Inflammatory macrophage (primary cell): ENCODE measurements at places on chromosomes 13 and 19.
A peak's percentile ranks its signal among the peaks of the same experiment; 100 is the strongest.

GRCh38 chr13:75693227-75693626 is 57.1 kb downstream of the LMO7 start:
- no peak for DNase-seq

DNA sequence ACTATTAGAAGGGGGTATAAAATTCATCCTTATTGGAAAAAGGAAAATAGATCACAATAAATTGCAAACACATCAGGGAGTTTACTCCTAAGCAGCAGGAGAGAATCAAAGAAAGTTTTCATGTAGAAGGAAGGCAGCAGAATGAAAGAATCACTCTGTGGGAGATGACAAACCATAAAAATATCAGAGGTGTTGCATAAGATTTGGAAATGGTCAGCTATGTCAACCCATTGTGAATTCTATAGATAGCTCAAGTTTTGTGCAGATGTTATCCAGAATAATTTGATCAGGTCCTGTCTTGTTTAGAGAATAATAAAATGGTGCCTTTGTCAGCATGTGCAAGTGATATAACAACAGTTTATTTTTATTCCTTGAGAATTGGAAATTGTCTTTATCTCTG is 622.4 kb downstream of the DCT start:
- DNase-seq, result no peak

DNA sequence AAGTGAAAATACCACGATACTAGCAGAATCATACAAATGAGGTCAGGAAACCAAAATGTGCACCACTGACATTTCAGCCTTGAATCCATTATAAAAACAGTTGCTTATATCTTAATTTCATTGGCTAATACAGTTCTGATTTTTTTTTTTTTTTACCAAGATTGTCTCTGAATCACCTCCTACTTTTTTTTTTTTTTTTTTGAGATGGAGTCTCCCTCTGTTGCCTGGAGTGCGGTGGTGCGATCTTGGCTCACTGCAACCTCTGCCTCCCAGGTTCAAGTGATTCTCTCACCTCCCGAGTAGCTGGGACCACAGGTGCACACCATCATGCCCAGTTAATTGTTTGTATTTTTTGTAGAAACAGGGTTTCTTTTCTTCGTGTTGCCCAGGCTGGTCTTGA is 270.2 kb downstream of the LMO7 start:
- no peak for DNase-seq

DNA sequence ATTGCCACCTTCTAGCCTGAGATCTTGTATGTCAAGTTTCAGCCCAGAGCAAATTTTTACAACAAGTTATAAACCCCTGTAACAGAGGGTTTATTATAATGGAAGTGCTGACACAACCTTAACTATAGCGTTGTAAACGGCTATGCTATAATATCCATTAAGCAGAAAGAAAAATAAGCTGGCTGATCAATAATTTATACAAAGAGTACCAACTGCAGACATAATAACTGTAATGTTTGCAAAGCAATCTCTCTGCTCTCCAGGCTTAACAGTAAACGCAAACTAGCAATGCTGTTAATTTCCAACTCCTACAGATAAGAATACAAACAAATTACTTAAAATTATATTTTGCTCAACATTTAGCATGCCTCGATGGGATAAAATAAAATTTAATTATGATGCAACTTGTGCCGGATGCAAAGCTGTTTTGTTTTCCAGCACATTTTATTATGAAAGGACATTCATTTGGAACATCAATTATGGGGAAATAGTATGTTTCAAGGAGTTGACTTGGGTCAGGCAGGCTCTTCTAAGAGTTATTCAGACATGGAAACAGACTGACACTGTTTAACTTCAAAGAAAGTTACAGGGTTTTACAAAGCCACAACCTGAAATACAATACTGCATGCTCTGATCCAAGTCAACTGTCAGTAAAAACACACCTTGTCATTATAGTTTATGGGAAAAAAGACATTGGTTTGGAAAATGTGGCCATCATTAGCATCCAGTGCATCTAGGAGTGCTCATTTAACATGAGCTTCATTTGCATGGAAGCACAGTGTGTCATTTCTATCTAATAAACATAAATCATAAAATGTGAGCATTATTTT is 6.6 kb upstream of the DACH1 start:
- DNase-seq, result no peak

DNA sequence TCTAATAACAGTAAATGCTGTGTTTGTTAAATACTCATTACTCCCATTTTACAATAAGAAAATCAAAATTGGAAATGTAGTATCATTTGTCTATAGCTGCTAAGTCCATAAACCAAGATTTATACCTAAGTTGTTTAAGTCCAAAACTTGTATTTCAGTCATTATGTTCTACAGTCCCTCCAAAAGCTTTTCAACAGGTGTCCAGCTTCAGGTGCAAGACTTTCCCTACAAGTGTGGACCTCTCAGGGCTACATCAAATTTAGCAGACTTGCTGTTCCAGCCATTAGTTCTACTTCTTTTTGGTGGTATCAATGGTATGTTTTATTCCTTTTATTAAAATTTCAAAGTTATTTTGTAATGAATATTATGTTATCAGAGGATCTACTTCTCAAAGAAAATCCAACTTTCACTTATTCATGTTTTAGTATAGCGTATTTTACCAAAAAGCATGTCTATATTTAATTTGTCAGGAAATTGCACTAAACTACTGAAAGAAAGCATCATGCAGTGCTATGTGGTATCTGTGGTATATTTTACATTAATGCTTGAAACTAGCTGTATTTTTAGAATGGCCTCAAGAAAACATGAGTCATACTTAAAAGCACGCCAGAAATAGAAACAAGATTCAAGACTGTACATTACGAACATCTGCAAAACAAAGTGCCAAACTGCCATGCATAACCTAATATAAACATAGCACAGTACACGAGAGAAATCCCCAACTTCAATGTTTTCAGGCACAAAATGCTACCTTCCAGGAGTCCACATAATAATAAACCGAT is 44.5 kb downstream of the VWA8 start:
- DNase-seq, result peak; percentile 43

DNA sequence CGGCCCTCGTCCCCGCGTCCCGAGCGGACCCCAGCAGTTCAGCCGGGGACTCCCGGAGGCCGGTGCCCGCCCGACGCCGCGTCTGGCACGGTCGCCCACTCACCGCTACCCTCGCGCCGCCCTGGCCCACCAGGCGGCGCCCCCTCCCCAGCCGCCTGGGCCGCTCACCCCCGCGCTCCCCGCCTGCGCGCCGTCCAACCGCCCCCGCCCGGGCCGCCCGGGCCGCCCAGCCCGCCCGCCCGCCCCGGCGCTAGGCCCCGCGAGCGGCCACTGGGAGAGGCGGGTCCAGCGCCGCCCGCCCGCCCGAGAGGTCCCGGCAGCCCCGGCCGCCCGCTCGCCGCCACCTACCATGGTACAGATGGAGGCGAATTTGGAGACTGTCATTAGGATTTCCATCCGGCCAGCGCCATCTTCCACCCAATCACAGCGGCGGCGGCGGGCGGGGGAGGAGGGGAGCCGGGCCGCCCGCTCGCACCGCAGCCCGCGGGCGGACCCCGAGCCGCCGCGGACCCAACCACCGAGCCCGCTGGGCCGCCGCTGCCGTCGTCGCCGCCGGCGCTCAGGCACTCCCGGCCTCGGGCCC is at the start of gene USP12:
Gene USP12, minus strand, starts transcription at position 568 of the 583 bp plus-strand sequence. Its CDS starts 172 bp downstream, at position 396.
- DNase-seq, result no peak

GRCh38 chr19:40424637-40425449 is 949 bp downstream of the SERTAD1 start:
- peak; percentile 23 for DNase-seq

GRCh38 chr19:46537136-46538097 is 41.8 kb upstream of the PNMA8B start:
- peak; percentile 59 for DNase-seq

DNA sequence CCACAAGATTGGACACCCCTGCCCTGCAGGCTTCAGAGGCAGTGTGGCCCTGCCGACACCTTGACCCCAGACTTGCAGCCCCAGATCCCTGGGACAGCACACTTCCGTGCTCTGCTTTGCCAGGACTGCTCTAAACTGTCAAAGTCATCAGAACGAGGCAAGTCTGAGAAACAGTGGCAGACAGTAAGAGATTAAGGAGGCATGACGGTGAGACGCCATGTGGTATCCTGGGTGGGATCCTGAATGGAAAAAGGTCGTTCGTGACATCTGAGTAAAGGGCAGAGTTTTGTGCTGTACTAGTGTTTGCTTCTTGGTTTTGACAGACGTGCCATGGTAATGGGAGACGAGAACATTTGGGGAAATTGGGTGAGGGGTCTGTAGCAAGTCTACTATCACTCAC is 13.8 kb downstream of the ZNF579 start:
- no peak for DNase-seq

GRCh38 chr13:114096811-114097211 is 35.6 kb downstream of the RASA3 start:
- DNase-seq, result no peak

GRCh38 chr13:41654796-41655195 is 197.4 kb downstream of the RGCC start:
- DNase-seq, result peak; percentile 57

DNA sequence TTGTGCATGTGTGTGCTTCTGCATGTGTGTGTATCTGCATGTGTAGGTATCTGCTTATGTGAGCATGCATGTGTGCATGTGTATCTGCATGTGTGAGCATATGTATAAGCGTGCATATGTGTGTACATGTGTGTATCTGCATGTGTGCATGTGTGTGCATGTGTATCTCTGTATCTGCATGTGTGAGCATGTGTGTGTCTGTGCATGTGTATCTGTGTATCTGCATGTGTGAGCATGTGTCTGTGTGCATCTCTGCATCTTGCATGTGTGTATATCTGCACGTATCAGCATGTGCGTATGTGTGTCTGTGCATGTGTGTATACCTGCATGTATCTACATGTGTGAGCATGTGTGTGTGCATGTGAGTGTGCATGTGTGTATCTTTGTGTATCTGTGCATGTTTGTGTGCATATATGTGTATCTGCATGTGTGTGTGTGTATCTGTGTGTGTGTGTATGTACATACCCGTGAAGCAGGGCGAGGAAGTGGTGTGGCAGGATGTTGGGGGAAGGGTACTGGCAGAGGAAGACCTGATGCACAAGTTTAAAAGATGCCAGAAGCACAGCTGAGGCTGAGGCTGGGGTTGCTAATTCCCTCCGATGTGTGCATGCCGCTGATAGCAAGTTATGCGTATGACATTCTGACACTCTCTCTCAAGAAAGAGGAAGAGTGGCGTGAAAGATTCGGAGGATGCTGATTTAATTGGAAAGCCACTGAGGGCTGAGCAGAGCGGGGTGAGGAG is 64.2 kb downstream of the TEX29 start:
- DNase-seq, result no peak

DNA sequence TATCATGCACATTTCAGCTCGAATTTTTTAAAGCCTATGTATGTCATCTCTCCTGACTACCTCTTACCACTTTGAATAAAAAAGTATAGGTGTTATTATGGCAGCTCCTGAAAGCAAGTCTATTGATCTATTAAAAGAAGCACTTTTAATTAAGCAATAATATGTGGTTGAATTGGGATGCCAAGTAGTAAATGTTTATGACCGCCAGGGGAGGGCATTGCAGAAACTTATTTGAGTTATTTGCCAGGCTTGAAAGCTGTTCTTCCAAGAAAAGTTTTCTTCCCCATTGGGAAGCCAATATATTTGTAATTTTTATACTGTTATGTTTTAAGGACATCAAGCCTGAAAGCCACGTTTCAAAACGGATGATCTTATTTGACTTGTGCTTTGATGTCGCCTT is 88.1 kb upstream of the SOX21 start:
- DNase-seq, result no peak

GRCh38 chr13:29362849-29363604 is 232.5 kb downstream of the SLC7A1 start:
- peak; percentile 24 for DNase-seq

GRCh38 chr13:50319635-50320255 is 304.5 kb downstream of the KCNRG start:
- no peak for DNase-seq
